Naive thymus-derived CD4-positive, alpha-beta T cell (primary cell): ENCODE measurements at places on chromosomes 12 and 14. TPM values are rescaled to one million over a fixed set of nuclear protein-coding genes. Genes with fewer than 3 reads are reported as not detected.

GRCh38 chr14:31902002-31902401 is 175.1 kb upstream of the ARHGAP5 start:
- DNase-seq: no peak

The AMIGO2 gene
- total RNA-seq: 12.8 TPM

DNA sequence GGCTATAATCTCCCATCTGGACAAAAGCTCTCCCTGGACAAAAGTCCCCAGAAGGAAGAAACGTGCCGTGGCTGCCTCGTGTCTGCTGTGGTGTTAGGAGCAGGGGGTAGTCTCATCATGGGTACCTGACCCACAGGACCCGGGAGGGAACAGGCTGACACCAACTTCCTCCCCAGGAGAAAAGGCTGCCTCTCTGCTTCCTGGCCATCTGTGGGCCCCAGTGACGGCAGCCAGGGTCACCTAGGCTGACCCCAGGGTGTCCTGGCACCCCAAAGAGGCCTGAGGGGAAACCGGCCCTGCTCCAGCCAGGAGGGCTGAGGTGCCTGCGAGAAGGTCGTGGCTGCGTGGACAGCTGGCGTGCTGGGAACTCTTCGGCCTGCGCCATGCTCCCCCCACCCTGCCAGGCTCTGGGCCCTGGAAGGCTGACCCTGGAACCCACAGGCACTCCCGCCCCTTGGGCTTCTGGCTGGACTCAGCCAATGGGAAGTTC is 133.9 kb downstream of the RFLNA start:
- no peak for DNase-seq

GRCh38 chr12:26044007-26044394 is 80.8 kb downstream of the BHLHE41 start:
- DNase-seq: no peak

The ARHGAP9 gene
- 355 TPM for total RNA-seq
